ENCODE measurements at places on chromosomes 4 and X. TPM values are rescaled to one million over a fixed set of nuclear protein-coding genes. Genes with fewer than 3 reads are reported as not detected.

Gene SYN1
- 0.91 TPM for total RNA-seq

Gene PDHA2
- not detected for total RNA-seq

Gene ATOH1
- not detected for total RNA-seq

Gene AMTN
- not detected for total RNA-seq

Gene PNMA3
- total RNA-seq: 1.4 TPM

Gene ENPEP
- not detected for total RNA-seq

Gene JADE3
- 0.54 TPM for total RNA-seq

Gene XK
- total RNA-seq: 0.06 TPM

Gene GPR119
- total RNA-seq: not detected

DNA sequence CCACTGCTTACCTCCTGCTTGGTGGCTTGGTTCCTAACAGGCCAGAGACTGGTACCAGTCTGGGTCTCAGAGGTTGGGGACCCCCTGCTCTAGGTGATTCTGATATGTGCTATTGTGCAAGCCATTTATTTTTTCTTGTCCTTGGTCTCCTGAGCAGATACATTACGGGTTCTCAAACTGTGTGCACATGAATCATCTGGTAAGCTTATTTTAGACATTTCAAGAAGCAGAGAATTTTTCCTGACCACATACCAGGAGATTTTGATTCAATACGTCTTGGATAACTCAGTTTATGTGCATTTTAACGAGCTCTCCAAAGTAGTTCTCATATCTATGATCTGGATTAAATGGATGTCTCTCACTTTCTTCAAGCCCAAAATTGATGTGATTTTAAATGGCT, 77.2 kb downstream of the FHIP1A start:
- no peaks in the 10 kb centered on the region for H3K4me1 ChIP-seq
- peaks cover 19% of the 10 kb centered on the region for H3K27me3 ChIP-seq
- no peak overlapping the region for H3K4me3 ChIP-seq
- no peak overlapping the region for H3K27ac ChIP-seq
- DNase-seq: no peak

GRCh38 chr4:122814426-122814825, 12.2 kb upstream of the FGF2 start:
- no peak for DNase-seq
- H3K4me1 ChIP-seq: peaks cover 5% of the 10 kb centered on the region
- no peak overlapping the region for H3K4me3 ChIP-seq
- H3K27me3 ChIP-seq: peaks cover 10% of the 10 kb centered on the region
- H3K27ac ChIP-seq: no peak overlapping the region
- no peaks in the 10 kb centered on the region for H3K36me3 ChIP-seq

DNA sequence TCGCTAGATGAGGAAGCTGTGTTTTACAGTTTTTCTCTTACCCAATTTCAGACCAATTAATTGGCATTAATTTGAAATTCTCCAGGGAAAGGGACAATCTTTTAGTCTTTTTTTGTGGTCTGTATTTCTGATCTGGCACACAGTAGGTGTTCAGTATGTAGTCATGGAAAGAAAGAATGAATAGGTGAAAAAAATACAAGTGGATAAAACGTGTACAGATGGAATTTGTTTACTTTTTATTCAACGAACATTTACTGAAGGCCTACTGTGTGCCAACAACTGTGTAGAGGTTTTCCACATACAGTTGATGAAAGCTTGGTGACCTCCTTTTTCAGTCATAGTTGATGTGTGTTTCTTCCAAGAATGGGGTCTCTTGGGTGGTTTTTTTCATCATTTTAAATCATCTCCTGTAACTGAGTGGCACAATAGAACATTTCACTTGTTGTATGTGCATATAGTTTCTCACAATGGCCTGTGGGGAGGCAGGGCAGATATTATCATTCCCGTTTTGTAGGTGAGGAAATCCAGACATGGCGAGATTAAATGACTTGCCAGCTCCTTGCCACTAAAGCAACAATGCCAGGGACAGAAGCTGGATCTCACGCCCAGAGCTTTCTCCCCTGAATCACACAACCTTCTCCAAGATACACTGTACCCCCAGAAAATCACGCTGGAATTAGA, 102.4 kb downstream of the CEP135 start:
- H3K27ac ChIP-seq: no peak overlapping the region
- peaks cover 12% of the 10 kb centered on the region for H3K4me1 ChIP-seq
- peaks cover 73% of the 10 kb centered on the region for H3K27me3 ChIP-seq
- H3K36me3 ChIP-seq: no peaks in the 10 kb centered on the region
- no peak for DNase-seq
- no peak overlapping the region for H3K4me3 ChIP-seq

GRCh38 chr4:101439926-101440325, 92.6 kb upstream of the PPP3CA start:
- no peaks in the 10 kb centered on the region for H3K36me3 ChIP-seq
- H3K4me3 ChIP-seq: no peak overlapping the region
- H3K4me1 ChIP-seq: no peaks in the 10 kb centered on the region
- H3K27me3 ChIP-seq: peaks cover 34% of the 10 kb centered on the region
- no peak overlapping the region for H3K27ac ChIP-seq
- DNase-seq: no peak

- no peaks in the 10 kb centered on the region for H3K27me3 ChIP-seq
- no peaks in the 10 kb centered on the region for H3K36me3 ChIP-seq
- no peak overlapping the region for H3K27ac ChIP-seq
Observed at GRCh38 chr4:173214231-173214630, 45.6 kb downstream of the GALNT7 start.

- H3K27ac ChIP-seq: no peak overlapping the region
- no peak for DNase-seq
- H3K4me1 ChIP-seq: no peaks in the 10 kb centered on the region
- no peak overlapping the region for H3K4me3 ChIP-seq
Observed at GRCh38 chr4:36039026-36039425, 205.3 kb downstream of the ARAP2 start.

- no peaks in the 10 kb centered on the region for H3K36me3 ChIP-seq
- H3K4me3 ChIP-seq: no peak overlapping the region
- H3K27me3 ChIP-seq: no peaks in the 10 kb centered on the region
Observed at GRCh38 chr4:118927974-118928373, 39.3 kb downstream of the SYNPO2 start.

GRCh38 chr4:4462970-4463369, 76.1 kb downstream of the NSG1 start:
- H3K36me3 ChIP-seq: peaks cover 42% of the 10 kb centered on the region
- no peak overlapping the region for H3K4me3 ChIP-seq
- H3K4me1 ChIP-seq: peaks cover 30% of the 10 kb centered on the region
- no peak for DNase-seq
- H3K27me3 ChIP-seq: no peaks in the 10 kb centered on the region

DNA sequence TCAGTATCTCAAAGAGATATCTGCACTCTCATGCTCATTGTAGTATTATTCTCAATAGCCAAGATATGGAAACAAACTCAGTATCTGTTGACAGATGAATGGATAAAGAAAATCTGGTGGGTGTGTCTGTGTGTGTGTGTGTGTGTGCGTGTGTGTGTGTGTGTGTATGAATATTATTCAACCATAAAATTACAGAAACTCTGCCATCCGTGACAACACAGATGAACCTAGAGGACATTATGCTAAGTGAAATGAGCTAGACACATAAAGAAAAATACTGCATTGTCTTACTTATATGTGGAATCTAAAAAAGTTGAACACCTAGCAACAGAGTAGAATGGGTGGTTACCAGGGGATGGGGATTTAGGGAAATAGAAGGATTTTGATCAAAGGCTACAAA, 13.2 kb downstream of the XKRX start:
- no peaks in the 10 kb centered on the region for H3K4me1 ChIP-seq
- H3K27me3 ChIP-seq: no peaks in the 10 kb centered on the region
- no peak overlapping the region for H3K27ac ChIP-seq
- no peak for DNase-seq
- H3K4me3 ChIP-seq: no peak overlapping the region

DNA sequence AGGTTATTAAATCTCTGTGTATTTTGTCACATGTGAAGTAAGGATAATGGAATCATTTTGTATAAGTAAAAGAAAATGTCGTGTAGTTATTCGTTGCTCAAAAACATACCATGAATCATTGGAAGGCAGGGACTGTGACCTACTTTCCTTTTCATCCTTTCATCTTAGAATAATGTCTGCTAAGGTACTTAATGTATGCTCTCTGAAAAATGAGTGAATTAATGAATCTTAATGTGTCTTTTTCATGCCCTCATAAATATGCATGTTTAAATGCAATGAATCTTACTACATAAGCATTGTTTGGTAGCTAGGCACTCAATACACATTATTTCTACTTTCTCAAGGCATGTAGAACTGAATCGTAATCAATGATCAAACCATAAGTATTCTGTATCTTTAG, 343.9 kb downstream of the MAGEB5 start:
- DNase-seq: no peak
- no peaks in the 10 kb centered on the region for H3K36me3 ChIP-seq
- H3K27ac ChIP-seq: no peak overlapping the region

GRCh38 chr4:87521319-87521718, 7.9 kb downstream of the SPARCL1 start:
- no peak overlapping the region for H3K27ac ChIP-seq
- peaks cover 3% of the 10 kb centered on the region for H3K36me3 ChIP-seq
- DNase-seq: no peak
- no peak overlapping the region for H3K4me3 ChIP-seq
- H3K4me1 ChIP-seq: no peaks in the 10 kb centered on the region

- no peak overlapping the region for H3K27ac ChIP-seq
- H3K27me3 ChIP-seq: no peaks in the 10 kb centered on the region
- H3K4me3 ChIP-seq: no peak overlapping the region
- no peak for DNase-seq
Observed at GRCh38 chrX:153625271-153626024, 21.6 kb upstream of the DUSP9 start.

- H3K4me3 ChIP-seq: no peak overlapping the region
- DNase-seq: no peak
- H3K27ac ChIP-seq: no peak overlapping the region
- no peaks in the 10 kb centered on the region for H3K27me3 ChIP-seq
Observed at GRCh38 chr4:163693776-163694175, 199.3 kb downstream of the TMA16 start.

DNA sequence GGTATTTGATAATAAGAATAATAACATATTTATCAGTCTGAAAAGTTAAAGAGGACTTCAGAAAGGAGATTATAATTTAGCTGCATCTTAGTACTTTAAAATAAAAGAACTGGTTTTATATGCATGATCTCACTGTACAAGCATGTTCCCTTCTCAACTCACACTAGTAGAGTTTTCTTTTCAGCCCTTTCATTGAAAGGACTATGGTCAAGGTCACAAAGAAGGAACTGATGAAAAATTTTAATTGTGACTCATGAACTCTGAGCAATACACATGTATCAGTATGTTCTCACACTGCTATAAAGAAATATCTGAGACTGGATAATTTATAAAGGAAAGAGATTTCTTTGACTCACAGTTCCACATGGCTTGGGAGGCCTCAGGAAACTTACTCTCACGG, 73.7 kb upstream of the NDST4 start:
- H3K27ac ChIP-seq: no peak overlapping the region
- H3K4me3 ChIP-seq: no peak overlapping the region
- no peaks in the 10 kb centered on the region for H3K27me3 ChIP-seq
- H3K4me1 ChIP-seq: peaks cover 3% of the 10 kb centered on the region
- H3K36me3 ChIP-seq: no peaks in the 10 kb centered on the region
- DNase-seq: no peak

- H3K27ac ChIP-seq: no peak within 1 kb of the TSS
- peak; percentile 3 for DNase-seq
- H3K4me1 ChIP-seq: no peaks in the 10 kb centered on the region
- peaks cover 64% of the 10 kb centered on the region for H3K27me3 ChIP-seq
- peak within 1 kb of the TSS; percentile 35 for H3K4me3 ChIP-seq
Observed at GRCh38 chr4:74794382-74795010, at the start of gene BTC. Gene BTC (minus strand): TSS chr4:74794523. CDS start chr4:74794325, 198 bp downstream.

GRCh38 chr4:9875516-9875915, 94.1 kb downstream of the DRD5 start:
- no peak overlapping the region for H3K4me3 ChIP-seq
- H3K27me3 ChIP-seq: no peaks in the 10 kb centered on the region
- no peak for DNase-seq
- H3K4me1 ChIP-seq: no peaks in the 10 kb centered on the region
- no peak overlapping the region for H3K27ac ChIP-seq

DNA sequence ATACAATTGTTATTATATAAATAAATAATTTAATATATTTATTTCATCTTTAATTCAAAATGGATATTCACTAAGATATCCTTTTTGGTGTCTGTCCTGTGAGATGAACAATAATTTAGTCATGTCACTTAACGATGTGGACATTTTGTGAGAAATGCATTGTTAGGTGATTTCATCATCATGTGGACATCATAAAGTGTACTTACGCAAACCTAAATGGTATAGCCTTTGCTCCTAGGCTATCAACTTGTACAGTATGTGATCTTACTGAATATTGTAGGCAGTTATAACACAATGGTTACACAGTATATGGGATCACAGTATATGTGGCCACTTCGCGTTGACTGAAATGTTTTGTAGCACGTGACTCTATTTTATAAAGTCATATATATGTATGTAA, 20.2 kb upstream of the CHRNA9 start:
- no peaks in the 10 kb centered on the region for H3K36me3 ChIP-seq
- DNase-seq: no peak
- H3K4me3 ChIP-seq: no peak overlapping the region
- peaks cover 59% of the 10 kb centered on the region for H3K4me1 ChIP-seq
- no peaks in the 10 kb centered on the region for H3K27me3 ChIP-seq

GRCh38 chr4:159191989-159192388, 89.1 kb downstream of the RAPGEF2 start:
- H3K27me3 ChIP-seq: no peaks in the 10 kb centered on the region
- peaks cover 2% of the 10 kb centered on the region for H3K4me1 ChIP-seq
- peaks cover 4% of the 10 kb centered on the region for H3K36me3 ChIP-seq
- no peak overlapping the region for H3K4me3 ChIP-seq

GRCh38 chr4:109675181-109675580, 28.1 kb downstream of the CASP6 start:
- H3K4me3 ChIP-seq: no peak overlapping the region
- peaks cover 20% of the 10 kb centered on the region for H3K4me1 ChIP-seq
- DNase-seq: no peak

DNA sequence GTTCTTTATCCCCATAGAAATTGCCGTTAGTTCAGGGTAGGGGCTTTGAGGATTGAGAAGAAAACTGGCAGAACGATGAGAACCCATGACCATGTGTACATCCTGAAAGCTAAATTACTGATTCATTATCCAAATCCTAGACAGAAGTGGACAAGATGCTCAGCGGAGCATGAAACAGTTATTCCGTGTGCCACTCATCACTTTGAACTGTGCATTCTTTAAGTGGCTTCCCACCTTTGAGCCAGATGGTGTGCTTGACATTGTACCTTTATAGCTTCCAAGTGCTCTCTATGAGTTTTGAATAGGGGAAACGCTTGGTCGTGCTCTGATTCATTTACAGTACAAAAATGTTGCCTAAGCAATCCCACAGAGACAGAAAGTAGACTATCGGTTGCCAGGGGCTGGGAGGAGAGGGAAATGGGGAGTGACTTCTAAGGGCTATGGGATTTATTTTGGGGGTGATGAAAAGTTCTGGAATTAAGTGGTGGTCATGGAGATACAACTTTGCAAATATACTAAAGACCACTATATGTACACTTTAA, 100.0 kb downstream of the DOCK11 start:
- H3K4me3 ChIP-seq: no peak overlapping the region
- H3K36me3 ChIP-seq: peaks cover 8% of the 10 kb centered on the region
- no peak for DNase-seq
- H3K27me3 ChIP-seq: no peaks in the 10 kb centered on the region
- no peak overlapping the region for H3K27ac ChIP-seq

- H3K27me3 ChIP-seq: no peaks in the 10 kb centered on the region
- no peak overlapping the region for H3K4me3 ChIP-seq
- no peak overlapping the region for H3K27ac ChIP-seq
- no peaks in the 10 kb centered on the region for H3K4me1 ChIP-seq
- H3K36me3 ChIP-seq: no peaks in the 10 kb centered on the region
Observed at GRCh38 chr4:157271166-157271869, 50.8 kb downstream of the GRIA2 start.
